ENCODE measurements at places on chromosomes 1 and 21. TPM values are rescaled to one million over a fixed set of nuclear protein-coding genes. Genes with fewer than 3 reads are reported as not detected.

The ECM1 gene
- 2.1 TPM for total RNA-seq

The SAMD11 gene
- 37.1 TPM for total RNA-seq

The GPR37L1 gene
- total RNA-seq: 0.19 TPM

The RAB13 gene
- total RNA-seq: 153 TPM

The KCNAB2 gene
- 8.0 TPM for total RNA-seq

The IVNS1ABP gene
- 25.1 TPM for total RNA-seq

The GSTM1 gene
- total RNA-seq: not detected

The PTPN7 gene
- total RNA-seq: not detected

The BARHL2 gene
- not detected for total RNA-seq

The ATP1A2 gene
- 0.08 TPM for total RNA-seq

The TACSTD2 gene
- total RNA-seq: not detected

The CEP104 gene
- total RNA-seq: 16.8 TPM

The LMOD1 gene
- total RNA-seq: not detected

The CFAP141 gene
- total RNA-seq: not detected

The SEC16B gene
- 0.94 TPM for total RNA-seq

The PTCH2 gene
- 0.29 TPM for total RNA-seq

The LPGAT1 gene
- total RNA-seq: 20.7 TPM

The CD52 gene
- not detected for total RNA-seq

The TEDDM1 gene
- total RNA-seq: not detected

The CD1E gene
- total RNA-seq: not detected

The AKT3 gene
- total RNA-seq: 22.4 TPM

The SPRR2G gene
- not detected for total RNA-seq

The PTPN22 gene
- not detected for total RNA-seq

The RNF207 gene
- total RNA-seq: 10.8 TPM

The MSH4 gene
- total RNA-seq: not detected

The FAM72D gene
- total RNA-seq: 7.3 TPM

The ANGPTL3 gene
- total RNA-seq: not detected

The DYRK3 gene
- 8.3 TPM for total RNA-seq

The OR2L2 gene
- total RNA-seq: not detected

The PDC gene
- total RNA-seq: not detected

The OR10Z1 gene
- total RNA-seq: not detected

The VHLL gene
- total RNA-seq: not detected

The HOOK1 gene
- total RNA-seq: 0.37 TPM

The GPBP1L1 gene
- 32.6 TPM for total RNA-seq

The CACHD1 gene
- total RNA-seq: 1.5 TPM

The TMEM61 gene
- total RNA-seq: 0.33 TPM

The ADORA3 gene
- total RNA-seq: not detected

The AGBL4 gene
- not detected for total RNA-seq

The LYSMD1 gene
- total RNA-seq: 7.0 TPM

The PIK3C2B gene
- 5.8 TPM for total RNA-seq

The LCE5A gene
- total RNA-seq: not detected

The MTARC1 gene
- 9.7 TPM for total RNA-seq

The OR6K2 gene
- not detected for total RNA-seq

The DNASE2B gene
- not detected for total RNA-seq

The C4BPB gene
- total RNA-seq: 1.6 TPM

The TAS1R1 gene
- total RNA-seq: not detected

The HES2 gene
- 4.0 TPM for total RNA-seq

The TSSK3 gene
- not detected for total RNA-seq

The HSD3B2 gene
- total RNA-seq: not detected

The LCE1A gene
- total RNA-seq: not detected
